ENCODE measurements at places on chromosomes 6 and 20. TPM values are rescaled to one million over a fixed set of nuclear protein-coding genes. Genes with fewer than 3 reads are reported as not detected.

The SYNDIG1 gene
- not detected for total RNA-seq

The FAM83D gene
- total RNA-seq = 1.8 TPM

The NKX2-2 gene
- total RNA-seq = not detected

The RBM24 gene
- total RNA-seq = 0.65 TPM

The LHFPL5 gene
- total RNA-seq = not detected

The OPRM1 gene
- not detected for total RNA-seq

The SALL4 gene
- 0.34 TPM for total RNA-seq

The GTSF1L gene
- total RNA-seq = not detected

The L3MBTL3 gene
- 9.3 TPM for total RNA-seq

The RAET1L gene
- total RNA-seq = not detected

The LY6G6C gene
- not detected for total RNA-seq

The OPRL1 gene
- 2.7 TPM for total RNA-seq

The LBP gene
- 34.4 TPM for total RNA-seq

The TFAP2D gene
- not detected for total RNA-seq

The CLVS2 gene
- not detected for total RNA-seq

The TTLL9 gene
- total RNA-seq = 0.51 TPM

The CUTA gene
- total RNA-seq = 76.5 TPM

The SNPH gene
- total RNA-seq = 1.8 TPM

The MAFB gene
- 98.5 TPM for total RNA-seq

The SIRPD gene
- not detected for total RNA-seq

The DZANK1 gene
- 1.9 TPM for total RNA-seq

The FOXC1 gene
- total RNA-seq = 11.3 TPM

The PNLDC1 gene
- total RNA-seq = not detected

The RNF182 gene
- 1.3 TPM for total RNA-seq

The KHDRBS2 gene
- not detected for total RNA-seq

The CSTF1 gene
- 18.6 TPM for total RNA-seq

The ESF1 gene
- 14.4 TPM for total RNA-seq

The TP53INP2 gene
- total RNA-seq = 5.8 TPM

The GRM1 gene
- not detected for total RNA-seq

The CLIC5 gene
- 15.2 TPM for total RNA-seq

The TAGAP gene
- 6.6 TPM for total RNA-seq

The GTF3C6 gene
- total RNA-seq = 26.9 TPM

The LMBRD1 gene
- 71.3 TPM for total RNA-seq

The TRMT11 gene
- total RNA-seq = 16.1 TPM

The LY6G6F gene
- total RNA-seq = not detected

The ME1 gene
- total RNA-seq = 52.0 TPM

The RFX6 gene
- total RNA-seq = not detected

The SLC22A16 gene
- total RNA-seq = not detected

The PLA2G7 gene
- 2.8 TPM for total RNA-seq

The CAGE1 gene
- total RNA-seq = not detected

The INSM1 gene
- not detected for total RNA-seq

The EEF1A2 gene
- total RNA-seq = not detected

The CALHM4 gene
- total RNA-seq = not detected

The DEFB132 gene
- 10.4 TPM for total RNA-seq

The ADGRB3 gene
- total RNA-seq = 1.6 TPM

The CRIP3 gene
- total RNA-seq = 0.88 TPM

The PTP4A1 gene
- 24.9 TPM for total RNA-seq
